ENCODE measurements at places on chromosomes 2 and 18. TPM values are rescaled to one million over a fixed set of nuclear protein-coding genes. Genes with fewer than 3 reads are reported as not detected.

DNA sequence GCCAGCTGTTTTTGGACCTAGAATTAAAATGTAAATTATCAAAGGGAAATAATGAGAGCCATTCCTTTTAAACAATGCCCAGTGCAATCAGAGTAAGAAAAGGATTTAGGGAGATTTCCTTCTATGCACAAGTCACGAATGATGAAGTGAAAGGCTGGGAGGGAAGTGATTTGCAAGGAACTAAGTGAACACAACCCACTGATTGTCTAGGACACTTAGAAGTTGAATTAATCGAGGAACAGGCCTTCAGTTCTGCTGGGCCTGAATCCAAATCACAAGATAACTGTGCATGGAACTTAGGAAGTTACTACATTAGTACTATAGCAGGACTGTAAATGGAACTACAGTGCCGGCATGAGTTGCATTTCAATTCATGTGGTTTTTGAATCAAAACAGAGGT, 17.7 kb downstream of the MAP2 start:
- no peak for DNase-seq

- DNase-seq = peak; percentile 95
Measured at GRCh38 chr2:108613261-108614042, 79.2 kb downstream of the LIMS1 start.

- no peak for DNase-seq
Measured at GRCh38 chr2:236936446-236936940, 149.2 kb upstream of the COPS8 start.

GRCh38 chr2:128752691-128753263, 434.1 kb upstream of the HS6ST1 start:
- DNase-seq = no peak

GRCh38 chr2:193326296-193326695, 1131.6 kb upstream of the TMEFF2 start:
- DNase-seq = no peak

DNA sequence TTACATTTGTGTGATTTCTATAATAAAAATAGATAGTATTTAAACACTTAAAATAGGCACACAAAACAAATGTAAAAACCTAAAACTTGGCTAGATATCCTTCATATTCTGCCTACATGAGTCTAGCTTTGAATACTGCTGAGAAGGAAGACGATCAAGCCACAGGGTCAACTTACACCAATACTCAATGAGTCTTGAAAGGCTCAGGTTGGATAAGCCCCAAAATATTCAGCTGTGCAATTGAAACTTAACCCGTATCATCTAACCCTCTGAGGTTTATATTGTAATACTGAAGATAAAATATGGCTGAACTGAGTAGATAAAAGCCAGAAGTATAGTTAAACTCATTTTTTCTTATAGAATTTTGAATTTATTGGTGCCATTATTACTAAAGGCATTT, 313.0 kb upstream of the NRXN1 start:
- DNase-seq = no peak

DNA sequence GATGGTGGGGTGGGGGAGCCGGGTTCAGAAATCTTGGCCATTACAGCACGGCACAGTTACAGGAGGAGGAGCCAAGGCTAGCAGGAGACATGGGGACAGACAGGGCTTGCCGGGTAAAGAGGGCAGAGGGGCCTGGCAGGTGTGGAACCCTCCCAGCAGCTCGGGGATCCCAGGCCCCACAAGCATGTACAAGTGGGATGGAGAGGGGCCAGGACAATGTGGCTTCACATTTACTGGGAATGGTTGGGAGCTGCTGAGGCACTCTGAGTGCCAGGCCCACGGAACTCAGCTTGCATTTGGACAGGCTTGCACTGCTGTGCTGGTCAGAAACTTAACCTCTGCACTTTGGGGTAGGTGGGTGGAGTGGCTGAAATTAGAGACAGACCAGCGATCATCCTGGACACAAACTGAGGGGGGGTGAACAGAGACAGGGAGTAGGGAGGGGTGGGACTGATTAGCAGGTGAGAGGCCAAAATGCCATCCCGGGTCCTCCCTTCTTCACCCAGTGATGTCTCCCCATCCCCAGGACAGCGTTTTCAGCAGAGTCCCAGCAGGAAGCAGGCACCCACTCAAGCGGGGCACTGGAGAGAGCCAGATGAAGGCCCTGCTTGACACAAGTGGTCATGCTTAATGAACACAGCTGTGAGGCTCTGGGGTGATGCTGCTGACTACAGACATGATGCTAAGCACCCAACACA, 9.6 kb downstream of the PER2 start:
- no peak for DNase-seq

- DNase-seq = no peak
Measured at GRCh38 chr2:216235462-216235861, 126.3 kb downstream of the XRCC5 start.

DNA sequence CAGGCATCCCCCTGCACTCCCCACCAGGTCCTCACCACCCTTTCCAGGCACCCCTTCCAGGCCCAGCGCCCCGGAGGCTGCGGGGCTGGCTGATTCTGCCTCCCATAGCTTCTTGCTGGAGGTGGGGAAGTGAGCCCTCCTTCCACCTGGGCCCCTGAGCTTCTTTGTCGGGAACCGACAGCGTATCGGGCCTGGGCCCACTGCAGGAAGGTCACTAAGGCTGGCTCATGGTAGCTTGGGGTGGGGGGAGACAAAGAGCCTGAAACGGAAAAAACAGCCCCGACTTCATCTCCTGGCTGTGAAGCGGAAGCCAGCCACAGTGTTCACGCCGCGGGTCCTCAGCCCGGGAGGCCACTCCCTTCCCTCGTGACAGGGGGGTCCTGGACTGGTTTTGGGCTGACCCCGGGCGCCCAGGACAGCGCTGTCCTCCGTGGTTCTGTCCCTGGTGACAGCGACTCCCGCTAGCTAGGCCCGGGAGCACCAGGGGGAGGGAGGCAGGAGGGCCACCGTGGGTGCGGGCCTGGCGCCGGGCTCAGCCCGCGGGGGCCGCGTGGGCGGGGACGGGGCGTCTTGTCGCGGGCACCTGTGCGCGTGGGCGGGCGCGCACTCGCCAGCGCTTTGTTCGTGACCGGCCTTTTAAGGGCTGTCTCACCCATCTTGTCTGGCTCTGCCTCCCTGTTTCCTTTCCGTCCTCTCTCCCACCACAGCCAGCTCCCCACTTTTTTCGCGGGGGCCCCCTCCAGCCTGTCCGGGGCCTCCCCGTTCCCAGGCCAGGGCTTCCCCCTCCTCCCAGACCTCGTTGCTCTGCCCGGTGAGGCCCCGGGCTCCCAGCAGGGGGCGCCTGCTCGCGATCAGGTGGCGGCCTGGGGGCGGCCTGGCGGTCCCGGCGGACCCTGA, 64.9 kb downstream of the DNMT3A start:
- peak; percentile 13 for DNase-seq

DNA sequence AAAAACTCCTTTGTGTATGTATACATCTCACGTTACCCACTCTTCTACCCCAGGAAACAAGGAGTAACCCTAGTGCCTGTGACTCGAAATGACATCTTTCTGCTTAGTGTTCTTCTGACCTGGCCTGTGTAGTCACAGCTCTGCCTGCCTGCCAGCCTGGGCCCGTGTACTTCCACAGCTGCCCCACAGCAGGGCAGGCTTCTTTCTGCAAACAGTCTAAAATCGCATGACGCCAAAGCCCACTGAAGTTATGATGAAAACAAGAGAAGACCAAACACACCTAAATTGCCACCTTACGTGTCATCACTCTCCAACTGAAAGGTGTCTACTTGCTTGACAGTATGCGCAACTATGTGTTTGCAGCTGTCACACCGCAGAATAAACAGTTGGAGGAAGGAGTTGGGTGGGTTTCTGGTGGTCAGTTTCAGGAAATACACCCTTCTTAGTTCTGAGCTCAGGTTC, 1.5 kb downstream of the GAREM1 start:
- DNase-seq = no peak

- DNase-seq = no peak
Measured at GRCh38 chr18:36757991-36758390, 70.8 kb downstream of the TPGS2 start.

DNA sequence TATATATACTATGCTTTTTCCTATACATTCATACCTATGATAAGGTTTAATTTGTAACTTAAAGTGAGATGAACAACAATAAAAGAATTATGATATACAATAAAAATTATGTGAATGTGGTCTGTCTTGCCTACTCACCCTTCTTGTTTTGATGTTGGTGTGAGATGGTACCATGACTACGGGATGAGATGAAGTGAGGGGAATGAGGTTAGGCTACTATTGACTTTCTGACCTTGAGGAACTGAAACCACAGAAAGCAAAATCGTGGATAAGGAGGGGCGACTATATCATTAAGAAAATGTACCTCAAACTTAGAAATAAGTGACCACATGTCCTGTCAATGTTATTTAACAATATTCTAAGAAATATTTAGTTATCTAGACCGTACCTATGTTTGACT, 103.9 kb upstream of the PPP1CB start:
- no peak for DNase-seq

- DNase-seq = no peak
Measured at GRCh38 chr2:121791801-121792221, 36.4 kb downstream of the TSN start.

DNA sequence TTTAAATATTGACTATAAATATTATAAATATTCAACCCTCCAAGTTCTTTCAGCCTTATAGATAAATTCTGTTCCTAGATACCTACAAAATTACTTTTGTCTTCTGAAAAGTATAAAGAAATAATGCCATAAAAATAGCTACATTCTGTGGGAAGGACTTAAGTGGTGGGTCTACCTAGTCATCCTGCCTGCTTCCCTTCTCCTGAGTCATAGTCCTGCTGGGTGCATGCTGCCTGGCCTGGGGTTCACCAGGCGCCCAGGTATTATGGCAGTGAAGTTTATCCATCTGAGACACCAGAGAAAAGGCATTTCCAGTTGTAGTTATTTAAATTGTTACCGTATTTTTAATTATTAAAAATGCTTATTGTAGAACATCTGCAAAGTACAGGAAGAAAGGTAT, 167.5 kb downstream of the SLC39A10 start:
- DNase-seq = no peak

GRCh38 chr2:129759472-129760010, 219.9 kb upstream of the RAB6C start:
- no peak for DNase-seq

GRCh38 chr2:77328134-77328931, 193.8 kb downstream of the LRRTM4 start:
- DNase-seq = no peak

- DNase-seq = peak; percentile 64
Measured at GRCh38 chr18:55096263-55096951, 137.1 kb upstream of the CCDC68 start.

DNA sequence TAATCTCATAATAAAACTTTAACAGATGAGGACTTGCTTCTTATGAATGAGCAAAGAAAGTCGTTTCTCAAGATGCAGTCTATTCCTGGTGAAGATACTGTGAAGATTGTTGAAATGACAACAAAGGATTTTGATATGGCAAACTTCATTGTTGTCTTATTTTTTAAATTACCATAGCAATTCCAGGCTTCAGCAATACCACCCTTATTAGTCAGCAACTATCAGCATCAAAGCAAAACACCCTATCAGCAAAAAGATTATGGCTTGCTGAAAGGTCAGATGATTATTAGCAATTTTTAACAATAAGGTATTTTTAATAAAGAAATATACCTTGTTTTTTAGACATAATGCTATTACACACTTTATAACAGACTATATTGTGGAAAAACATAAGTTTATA, 88.3 kb downstream of the COL5A2 start:
- peak; percentile 32 for DNase-seq

DNA sequence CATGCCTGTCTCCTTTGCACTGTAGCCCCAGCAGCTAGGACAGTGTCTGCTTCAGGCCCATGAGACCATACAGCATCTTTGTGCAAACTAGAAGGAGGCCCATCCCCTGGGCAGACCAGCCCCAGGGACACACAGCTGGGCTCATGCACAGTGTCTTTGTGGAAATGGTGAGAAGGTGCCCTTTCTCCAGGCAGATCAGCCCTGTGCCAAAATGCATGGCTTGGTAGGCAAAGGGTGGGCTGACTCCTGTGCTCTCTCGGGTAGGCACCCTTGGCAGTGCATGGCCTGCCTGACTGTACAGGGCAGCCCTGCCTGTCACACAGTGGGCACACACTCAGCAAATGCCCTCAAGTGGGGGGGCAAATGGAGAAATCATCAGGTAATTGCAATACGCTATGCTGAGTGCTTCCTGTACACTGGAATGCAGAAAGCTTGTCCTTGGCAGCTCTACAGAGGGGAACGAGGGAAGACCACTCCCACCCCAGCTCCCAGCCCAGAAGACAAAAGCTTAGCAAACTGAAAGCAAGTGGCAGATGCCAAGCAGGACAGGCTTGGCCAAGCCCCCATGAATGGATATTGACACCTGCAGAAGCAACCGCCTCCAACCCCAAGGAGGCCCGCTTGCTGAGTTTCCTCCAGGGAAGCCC, 21.6 kb downstream of the TNS1 start:
- DNase-seq = no peak

GRCh38 chr2:180571559-180571958, 408.8 kb upstream of the UBE2E3 start:
- peak; percentile 41 for DNase-seq

MTCL1 gene
- total RNA-seq = 80.5 TPM

IL1R1 gene
- 62.6 TPM for total RNA-seq

ITSN2 gene
- total RNA-seq = 23.2 TPM

TCF23 gene
- not detected for total RNA-seq
